ENCODE measurements at places on chromosomes 7 and 10. TPM values are rescaled to one million over a fixed set of nuclear protein-coding genes. Genes with fewer than 3 reads are reported as not detected.

- no peak for DNase-seq
Observed at GRCh38 chr10:61029411-61029810, 85.4 kb upstream of the RHOBTB1 start.

DNA sequence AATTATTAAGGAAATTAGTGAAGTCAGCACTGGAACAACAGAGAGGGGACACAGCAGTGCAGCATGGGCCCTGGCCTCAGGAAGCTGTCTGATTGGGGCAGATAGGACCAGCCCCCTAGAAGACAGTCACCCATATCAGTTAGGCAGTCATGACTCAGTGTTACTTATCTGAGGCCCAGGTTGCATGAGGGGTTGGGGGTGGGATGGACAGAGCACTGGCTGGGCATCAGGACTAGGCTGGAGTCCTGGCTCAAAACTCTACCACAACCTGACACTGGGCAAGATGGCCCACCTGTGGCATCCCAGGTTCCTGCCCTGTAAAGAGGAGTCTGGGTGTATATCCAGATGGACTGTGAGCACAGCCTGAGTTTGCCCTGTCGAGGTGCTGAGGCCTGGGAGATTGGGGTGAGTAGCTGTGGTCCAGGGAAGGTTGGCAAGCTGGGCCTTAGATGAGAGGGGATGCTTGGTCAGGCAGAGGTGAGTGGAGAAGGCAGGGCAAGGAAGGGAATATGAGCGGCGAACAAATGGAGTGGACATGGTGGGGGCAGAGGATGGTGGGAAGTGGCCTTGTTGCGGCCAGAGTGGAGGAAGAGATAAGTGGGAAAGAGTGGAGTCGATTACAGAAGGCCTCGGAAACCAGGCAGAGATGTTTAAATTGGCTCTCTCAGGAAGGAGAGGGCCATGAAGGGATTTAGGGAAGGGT is 37.5 kb downstream of the HK1 start:
- no peak for DNase-seq

FAM221A gene
- 14.2 TPM for total RNA-seq

DNA sequence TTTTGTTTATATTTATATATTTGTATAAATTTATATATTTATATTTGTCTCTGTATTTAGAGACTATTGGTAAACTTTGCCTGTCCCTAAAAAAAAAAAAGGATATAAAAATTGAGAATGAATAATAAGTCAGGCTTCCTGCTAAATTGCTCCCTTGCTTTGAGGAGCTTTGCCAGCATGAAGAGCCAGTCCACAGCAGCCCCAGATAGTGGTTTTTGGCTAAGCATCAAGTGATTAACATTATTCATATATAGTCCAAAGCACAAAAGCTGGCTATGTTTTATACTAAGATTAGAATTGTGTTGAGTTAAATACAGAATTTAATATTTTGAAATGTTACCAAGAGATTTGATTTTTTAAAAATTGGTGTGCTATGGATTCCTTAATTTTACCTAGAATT is 264.9 kb upstream of the FERD3L start:
- DNase-seq, result no peak

GRCh38 chr10:113487154-113487553 is 65.7 kb upstream of the HABP2 start:
- no peak for DNase-seq

GRCh38 chr7:133871757-133872156 is 255.4 kb upstream of the LRGUK start:
- DNase-seq, result no peak

All from kidney epithelial cell (primary cell).